ENCODE measurements at places on chromosomes 5 and 9.

DNA sequence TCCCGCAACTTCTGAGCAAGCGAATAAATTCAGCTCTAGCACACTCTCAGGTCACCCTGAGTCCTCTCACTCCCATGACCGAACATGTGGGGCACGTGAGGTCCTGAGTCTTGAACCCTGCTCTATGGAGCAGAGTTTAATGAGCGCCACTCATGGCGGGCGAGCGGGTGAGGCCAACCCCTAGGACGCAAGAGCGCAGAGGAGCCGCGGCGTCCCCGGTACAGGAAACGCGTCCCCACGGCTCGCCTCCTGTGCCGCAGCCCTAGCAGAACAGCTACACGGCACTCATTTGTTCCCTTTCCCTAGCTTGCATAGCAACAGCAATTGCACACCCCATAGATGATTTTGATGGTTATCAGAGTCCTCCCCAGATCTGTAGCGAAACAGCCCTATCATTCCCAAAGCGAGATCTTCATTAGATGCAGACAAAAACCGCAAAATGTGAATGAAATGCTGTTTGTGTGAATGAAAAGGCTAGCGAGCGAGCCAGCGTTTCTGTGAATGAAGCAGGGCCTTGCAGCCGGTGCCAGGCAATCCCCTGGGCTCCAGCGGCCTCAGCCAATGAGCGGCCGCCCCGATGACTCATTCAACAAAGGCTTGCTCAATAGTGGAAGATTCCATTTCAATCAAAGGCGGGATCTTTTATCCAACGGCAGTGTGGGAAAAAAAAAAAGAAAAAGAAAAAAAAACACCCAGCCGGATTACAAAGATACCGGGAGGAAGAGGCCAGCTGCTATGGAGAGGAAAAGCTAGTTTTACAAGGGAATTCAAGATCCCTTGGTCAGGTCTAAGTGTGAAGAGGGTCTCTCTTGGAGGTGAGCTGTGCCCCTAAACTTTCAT, 1.5 kb upstream of the SHC3 start:
- peak; percentile 85 for DNase-seq

DNA sequence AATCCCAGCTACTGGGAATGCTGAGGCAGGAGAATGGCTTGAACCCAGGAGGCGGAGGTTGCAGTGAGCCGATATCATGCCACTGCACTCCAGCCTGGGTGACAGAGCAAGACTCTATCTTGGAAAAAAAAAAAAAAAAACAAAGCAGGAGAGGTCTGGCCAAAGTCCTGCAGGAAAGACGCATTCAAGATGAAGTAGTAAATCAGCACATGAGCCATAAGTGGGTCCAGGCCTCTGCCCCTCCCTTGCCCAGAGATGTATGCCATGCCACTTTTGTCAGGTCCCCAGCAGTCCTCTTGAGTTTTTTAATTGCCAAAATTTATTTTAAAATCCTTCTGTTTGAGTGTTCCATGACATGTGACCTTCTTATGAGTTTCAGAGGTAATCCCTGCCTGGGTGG, 8.5 kb upstream of the PHF19 start:
- no peak for DNase-seq

DNA sequence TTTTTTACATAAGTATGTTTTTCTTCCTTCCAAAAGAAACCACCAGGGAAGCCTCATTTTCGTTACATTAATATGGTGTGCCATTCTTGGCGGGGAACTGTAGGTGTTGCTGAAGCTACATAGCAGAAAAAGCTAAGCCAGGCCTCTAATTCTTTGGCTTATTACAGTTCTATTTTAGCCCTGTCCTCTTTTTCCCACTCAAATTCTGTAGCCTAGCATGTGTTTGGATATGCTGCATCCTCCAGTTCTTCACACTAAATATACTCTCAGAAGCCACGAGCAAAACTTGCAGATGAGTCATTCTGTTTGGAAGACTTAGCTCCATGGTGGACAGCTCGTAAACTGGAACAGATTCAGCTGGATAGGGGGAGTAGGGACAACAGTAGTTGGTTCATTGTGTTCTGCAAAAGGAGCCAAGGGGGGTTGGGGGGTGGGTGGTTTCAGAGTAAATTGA, 369.4 kb downstream of the TMEM161B start:
- DNase-seq, result no peak

GRCh38 chr5:151684690-151685361, 1.9 kb downstream of the SPARC start:
- no peak for DNase-seq

- no peak for DNase-seq
Observed at GRCh38 chr5:169875731-169876130, 104.6 kb downstream of the INSYN2B start.

- DNase-seq, result no peak
Observed at GRCh38 chr5:3331819-3332218, 263.8 kb upstream of the IRX1 start.

GRCh38 chr9:120961936-120962335, 35.3 kb upstream of the TRAF1 start:
- no peak for DNase-seq

DNA sequence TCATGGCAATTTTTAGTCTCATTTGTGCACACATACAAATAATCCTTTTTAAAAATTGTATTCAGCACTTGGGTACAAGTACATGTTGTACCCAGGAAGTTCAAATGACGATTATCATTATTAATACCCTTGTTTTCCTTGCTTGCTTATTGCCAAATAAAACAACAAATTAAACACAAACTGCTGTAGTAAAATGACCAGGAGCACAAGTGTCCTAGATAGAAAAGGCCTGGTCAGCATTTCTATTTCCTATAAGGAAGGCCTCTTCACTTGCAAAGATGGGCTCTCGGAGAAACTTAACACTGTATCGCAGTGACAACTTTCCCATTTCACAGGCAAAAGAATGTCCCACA, 34.7 kb upstream of the PLPP1 start:
- DNase-seq, result no peak

DNA sequence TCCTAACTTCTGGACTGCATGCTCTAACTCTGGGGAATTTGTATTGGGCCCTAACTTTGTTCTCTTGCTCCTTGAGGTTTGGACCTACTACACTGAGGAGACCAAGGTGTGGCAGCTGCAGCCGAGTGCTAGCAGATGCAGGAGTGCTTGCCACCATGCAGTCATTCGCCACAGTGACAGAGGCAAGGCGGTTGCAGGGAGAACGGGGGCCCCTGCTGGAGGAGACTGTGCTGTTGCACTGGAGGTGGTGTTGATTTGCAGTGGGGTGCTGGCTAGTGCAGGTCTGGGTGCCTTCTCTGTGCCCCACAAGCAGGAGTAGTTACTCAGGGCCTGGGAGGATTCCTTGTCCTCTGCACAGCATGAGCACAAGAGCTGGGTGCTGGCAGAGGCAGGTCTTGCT, 22.4 kb upstream of the DIRAS2 start:
- DNase-seq, result no peak

GRCh38 chr9:14907360-14907685, 2.9 kb downstream of the FREM1 start:
- no peak for DNase-seq

- no peak for DNase-seq
Observed at GRCh38 chr9:131180454-131180853, 55.1 kb downstream of the NUP214 start.

GRCh38 chr9:1604942-1605560, 410.1 kb upstream of the SMARCA2 start:
- DNase-seq, result no peak

DNA sequence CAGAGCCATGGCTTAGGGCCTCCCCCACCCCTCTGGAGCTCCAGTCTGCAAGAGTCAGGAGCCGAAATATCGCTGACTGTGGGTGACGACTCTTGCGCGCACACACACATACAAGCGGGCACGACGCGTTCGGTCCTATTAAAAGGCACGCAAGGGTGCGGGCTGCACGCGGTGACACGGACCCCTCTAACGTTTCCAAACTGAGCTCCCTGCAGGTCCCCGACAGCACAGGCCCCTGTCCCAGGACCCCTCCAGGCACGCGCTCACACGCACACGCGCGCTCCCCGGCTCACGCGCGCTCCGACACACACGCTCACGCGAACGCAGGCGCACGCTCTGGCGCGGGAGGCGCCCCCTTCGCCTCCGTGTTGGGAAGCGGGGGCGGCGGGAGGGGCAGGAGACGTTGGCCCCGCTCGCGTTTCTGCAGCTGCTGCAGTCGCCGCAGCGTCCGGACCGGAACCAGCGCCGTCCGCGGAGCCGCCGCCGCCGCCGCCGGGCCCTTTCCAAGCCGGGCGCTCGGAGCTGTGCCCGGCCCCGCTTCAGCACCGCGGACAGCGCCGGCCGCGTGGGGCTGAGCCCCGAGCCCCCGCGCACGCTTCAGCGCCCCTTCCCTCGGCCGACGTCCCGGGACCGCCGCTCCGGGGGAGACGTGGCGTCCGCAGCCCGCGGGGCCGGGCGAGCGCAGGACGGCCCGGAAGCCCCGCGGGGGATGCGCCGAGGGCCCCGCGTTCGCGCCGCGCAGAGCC, at the start of gene GRIN1:
Gene GRIN1, plus strand, starts transcription at position 433 of the 746 bp plus-strand sequence. CDS start 333 bp downstream, outside the sequence.
- no peak for DNase-seq

GRCh38 chr9:134827559-134827958, 53.1 kb upstream of the FCN2 start:
- no peak for DNase-seq

- DNase-seq, result no peak
Observed at GRCh38 chr5:167452136-167452535, 839.3 kb upstream of the WWC1 start.

DNA sequence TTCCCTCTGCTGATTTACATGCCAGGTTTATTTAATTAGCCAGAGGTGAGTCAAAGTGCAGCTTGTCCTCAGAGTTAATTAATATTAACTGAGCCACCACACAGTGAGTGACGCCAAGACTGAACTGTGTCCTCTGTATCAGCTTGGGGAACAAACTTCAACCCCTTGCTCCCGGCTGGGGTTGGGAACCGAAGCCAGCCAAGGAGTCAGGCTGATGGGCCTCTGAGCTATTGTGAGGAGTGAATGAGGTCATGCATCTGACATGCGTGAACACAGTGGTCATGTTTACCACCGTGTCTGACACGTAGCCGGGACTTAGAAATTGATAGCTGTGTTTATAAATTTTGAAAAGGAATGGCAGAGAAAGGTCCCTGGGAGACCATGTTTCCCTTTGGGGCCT, 17.1 kb downstream of the IGIP start:
- no peak for DNase-seq

- no peak for DNase-seq
Observed at GRCh38 chr9:71821405-71821804, 53.1 kb upstream of the CEMIP2 start.

DNA sequence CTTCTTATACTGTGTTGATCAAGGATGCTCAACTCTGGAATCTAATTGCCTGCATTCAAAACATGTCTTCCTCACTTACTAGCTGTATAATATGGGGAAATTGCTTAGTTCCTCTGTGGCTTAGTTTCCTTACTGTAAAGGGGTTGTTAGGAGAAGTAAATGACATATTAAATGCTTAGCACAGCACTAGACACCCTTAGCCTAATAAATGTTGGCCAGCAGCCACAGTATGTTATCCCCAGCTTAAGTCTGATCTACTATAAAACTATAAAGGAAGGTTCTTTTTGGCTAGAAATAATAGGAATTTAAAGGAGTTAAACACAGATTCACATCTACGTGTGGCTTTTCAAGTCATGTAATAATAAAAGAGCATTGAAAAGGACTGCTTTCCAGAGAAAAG, 232.4 kb downstream of the PCSK1 start:
- no peak for DNase-seq

DNA sequence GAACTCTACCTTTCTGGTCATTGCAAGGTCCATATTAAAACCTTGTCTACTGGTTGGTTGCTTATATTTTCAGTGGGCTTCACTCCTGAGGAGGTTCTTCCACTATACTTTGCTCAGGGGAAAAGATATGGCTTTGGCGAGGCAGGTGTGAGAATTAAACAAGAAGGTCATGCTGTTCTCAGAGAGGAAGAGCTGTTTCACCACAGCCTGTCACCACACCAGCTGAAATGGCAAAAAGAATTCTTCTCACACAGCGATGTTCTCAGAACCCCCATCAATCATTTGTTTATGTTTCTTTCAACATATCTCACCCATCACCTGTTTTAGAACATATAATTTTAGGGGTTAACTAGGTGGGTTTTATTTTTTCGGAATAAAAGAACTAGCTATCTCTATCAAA, 38.6 kb downstream of the CAPSL start:
- DNase-seq, result no peak

GRCh38 chr5:61234019-61234418, 71.8 kb upstream of the SMIM15 start:
- no peak for DNase-seq

DNA sequence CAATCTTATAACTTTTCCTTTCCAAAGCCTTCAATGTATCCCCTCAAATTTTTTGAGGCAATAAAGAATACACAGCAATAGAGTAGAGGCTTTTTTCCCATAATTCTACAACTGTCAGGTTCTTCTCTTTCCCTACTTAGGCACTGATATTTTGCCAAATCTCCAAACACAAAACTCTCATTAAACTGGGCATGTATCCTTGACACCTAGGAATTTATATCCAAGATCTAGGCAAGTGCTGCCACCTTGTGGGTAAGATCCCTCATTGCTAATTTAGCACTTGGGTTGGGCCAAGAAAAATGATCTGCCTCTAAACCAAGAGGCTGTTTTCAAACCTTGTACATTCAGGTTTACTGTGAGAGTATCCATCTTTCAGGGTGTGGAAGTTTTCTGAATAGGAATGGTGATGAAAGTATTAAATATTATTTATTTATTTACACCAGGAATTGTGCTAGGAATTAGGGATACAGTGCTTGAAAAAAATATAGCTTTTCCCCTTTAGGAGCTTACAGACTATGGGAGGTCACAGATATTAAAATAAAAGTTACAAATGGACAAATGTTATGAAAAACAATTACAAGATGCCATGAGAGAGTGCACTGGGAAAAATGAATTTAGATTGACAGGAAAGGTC, 17.6 kb downstream of the TSTD2 start:
- DNase-seq, result no peak

DNA sequence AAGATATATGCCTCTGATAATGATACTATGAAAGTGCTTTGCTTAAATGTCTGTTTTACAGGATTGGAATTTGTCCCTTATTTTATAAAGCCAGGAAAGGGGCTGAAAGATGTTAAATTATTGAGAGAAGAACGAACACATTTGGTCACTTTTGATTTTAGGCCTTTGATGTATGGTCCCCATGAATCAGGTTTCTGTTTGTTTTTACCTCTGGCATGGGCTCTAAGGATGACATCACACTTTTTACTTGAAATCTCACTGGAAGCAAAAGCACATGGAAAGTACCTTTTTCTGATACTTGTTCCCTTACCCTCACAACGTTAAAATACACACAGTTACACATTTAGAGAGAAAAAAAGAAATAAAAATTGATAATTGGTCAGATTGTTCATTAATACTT, 6.9 kb downstream of the OTULIN start:
- DNase-seq, result no peak

GRCh38 chr5:104594850-104595249, 1032.3 kb upstream of the NUDT12 start:
- DNase-seq, result no peak

- no peak for DNase-seq
Observed at GRCh38 chr9:95645992-95646391, 129.2 kb upstream of the PTCH1 start.

- DNase-seq, result no peak
Observed at GRCh38 chr5:56722317-56722716, 93.0 kb upstream of the MAP3K1 start.

DNA sequence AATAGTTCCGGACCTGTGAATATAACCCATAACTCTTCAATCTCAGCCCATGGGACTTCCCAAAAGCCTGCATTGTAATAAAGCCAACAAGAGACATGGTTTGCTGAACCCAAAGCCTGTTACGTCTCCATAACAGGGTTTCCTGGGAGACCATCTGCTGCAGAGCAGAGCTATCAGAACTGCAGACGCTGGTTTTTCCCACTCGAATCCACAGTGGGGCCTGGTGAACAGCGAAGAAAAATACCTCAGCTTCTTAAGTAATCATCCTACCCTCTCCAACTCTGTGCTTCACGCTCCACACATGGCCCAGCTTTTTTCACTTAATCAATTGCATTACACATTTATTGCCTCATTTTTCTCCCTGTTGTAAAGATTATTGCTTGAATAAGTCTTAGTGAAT, 409.5 kb upstream of the GRIA1 start:
- no peak for DNase-seq
